CD8-positive, alpha-beta T cell (primary cell): ENCODE measurements at places on chromosomes 2 and 18.

DNA sequence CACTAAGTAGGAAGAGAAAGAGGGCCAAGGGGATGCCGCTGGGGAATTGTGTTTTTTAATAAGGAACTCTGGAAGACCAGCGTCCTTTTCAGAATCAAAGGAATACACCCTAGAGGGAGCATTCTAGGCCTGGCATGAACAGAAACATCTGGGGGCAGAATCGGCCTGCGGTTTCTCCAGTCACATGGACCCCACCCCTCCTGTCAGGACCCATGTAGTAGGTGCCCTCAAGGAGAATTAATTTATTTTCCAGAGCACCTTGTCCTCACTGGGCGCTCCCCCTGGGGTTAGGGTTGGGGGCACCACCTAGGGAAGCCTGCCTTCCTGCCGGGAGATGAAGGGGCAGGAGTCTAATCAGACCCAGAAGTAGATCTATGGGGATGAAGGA, 44.2 kb downstream of the TMEM37 start:
- DNase-seq = no peak

- no peak for DNase-seq
Measured at GRCh38 chr2:71156573-71156972, 26.1 kb downstream of the MPHOSPH10 start.

DNA sequence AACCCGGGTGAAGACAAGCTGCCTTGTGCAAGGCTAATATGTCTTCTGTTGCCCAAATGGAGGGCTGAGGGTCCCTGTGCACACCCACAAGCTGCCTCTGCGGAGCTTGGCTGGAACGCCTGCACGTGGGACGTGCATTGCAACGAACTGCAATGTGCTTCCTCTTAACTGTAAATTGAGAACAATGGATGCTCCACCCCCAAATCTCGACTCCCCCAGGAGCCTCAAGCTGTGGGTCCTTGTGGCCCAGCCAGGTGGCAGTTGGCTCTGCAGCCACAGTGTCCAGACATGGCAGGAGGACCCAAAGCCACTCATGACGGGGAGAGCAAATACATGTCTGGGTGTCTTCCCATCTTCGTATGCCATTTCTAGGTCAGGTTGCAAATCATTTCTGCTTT, 90.1 kb downstream of the TWIST2 start:
- DNase-seq = no peak

DNA sequence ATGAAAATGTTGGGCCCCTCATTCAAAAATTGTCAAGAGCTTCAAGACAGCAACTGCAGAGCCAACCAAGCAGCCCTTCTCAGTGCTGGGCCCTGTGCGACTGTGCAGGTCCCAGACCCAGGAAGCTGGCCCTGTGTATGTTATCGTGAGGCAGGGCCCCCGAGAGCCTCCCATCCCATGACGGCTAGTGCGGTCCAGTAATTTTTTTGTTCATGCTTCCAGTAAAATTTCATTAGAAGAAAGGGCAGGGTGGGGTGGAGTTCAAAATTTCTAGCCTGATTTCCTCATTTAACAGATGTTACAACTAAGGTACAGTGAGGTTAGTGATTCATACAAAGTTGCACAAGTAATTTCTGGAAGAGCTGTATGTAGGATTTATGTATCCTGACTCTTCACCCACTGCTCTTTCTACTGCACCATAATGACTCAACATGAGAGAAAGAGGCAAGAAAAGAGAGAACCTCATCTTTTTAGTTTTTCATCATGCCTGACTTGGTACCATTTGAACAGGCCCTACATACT, 105.5 kb downstream of the ZEB2 start:
- no peak for DNase-seq

DNA sequence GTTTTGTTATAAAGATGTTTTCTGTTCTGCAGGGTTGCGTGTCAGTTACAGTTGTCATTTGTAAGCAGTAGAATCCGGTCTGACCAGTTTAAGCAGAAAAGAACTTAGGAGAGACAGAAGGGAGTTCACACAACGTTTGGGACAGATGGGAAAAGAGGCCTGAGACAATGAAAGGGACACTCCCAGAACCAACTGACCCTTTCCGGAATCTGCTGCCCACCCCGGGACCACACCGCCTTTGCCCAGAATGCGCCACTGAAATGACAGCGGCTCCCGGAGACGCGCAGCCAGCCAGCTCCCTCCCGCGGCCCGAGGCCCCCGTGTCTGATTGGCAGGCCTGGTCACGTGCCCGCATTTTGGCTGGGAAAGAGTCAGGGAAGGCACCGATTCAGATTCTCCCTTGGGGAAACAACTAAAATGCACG, 244.6 kb downstream of the BCL2 start:
- DNase-seq = peak; percentile 47
